ENCODE measurements at places on chromosomes 4 and X. TPM values are rescaled to one million over a fixed set of nuclear protein-coding genes. Genes with fewer than 3 reads are reported as not detected.

The PPEF2 gene
- not detected for total RNA-seq

The GYG2 gene
- total RNA-seq = not detected

The RAB33A gene
- total RNA-seq = not detected

The CFAP47 gene
- not detected for total RNA-seq

DNA sequence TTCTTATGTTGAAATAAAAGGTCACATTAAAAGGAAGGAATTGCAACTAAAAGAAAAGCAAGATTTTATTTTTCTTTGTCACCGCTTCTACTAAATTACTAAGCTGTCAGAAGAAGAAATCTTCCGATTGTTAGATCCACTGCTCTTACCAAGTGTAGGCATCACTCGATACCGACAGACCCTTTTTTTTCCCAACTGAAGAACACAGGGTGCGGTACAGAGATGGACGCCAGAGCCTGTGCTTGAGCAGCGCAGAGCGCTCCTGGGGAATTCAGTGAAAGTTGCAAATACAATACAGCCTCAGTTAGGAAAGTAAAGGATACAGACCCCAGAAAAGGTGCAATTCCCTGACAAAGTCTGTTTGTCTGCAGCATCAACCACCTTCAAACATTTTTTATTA lies 94.9 kb upstream of the WDR17 start:
- no peaks in the 10 kb centered on the region for H3K4me1 ChIP-seq
- no peak overlapping the region for H3K27ac ChIP-seq
- no peaks in the 10 kb centered on the region for H3K27me3 ChIP-seq
- DNase-seq = no peak
- H3K36me3 ChIP-seq = no peaks in the 10 kb centered on the region

DNA sequence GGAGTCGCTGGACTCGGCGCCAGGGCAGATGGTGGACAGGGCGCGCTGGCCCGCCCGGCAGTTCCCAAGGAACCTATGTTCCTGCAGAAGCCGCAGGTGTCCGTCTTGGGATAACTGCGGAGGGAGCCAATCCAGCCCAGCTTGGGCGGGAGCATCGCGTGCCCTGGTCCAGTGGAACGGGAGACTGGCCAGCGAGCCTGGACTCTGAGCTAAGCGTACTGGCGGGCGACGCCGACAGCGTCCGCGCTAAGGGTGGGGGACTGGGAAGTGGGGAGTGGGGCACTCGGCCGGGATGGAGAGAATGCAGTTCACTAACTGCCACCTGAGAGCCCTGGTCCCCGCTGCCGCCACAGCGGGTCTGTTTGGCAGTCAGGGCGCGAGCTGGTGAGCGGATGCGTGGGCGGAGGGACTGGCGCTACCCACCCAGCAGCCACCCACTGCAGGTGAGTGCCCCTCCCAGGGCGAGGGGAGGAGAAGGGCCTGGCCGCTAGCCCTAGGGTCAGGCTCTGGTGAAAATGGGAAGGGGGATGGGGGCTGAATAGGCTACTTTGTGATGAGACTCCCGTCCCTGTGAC lies 1.3 kb upstream of the MAMLD1 start:
- 0 out of 2 replicates have a peak, but pooled peaks cover 2% of the 10 kb centered on the region for H3K4me1 ChIP-seq
- no peaks in the 10 kb centered on the region for H3K27me3 ChIP-seq
- H3K27ac ChIP-seq = no peak overlapping the region
- H3K36me3 ChIP-seq = no peaks in the 10 kb centered on the region
- no peak for DNase-seq
- H3K4me3 ChIP-seq = 0 out of 2 replicates have a peak overlapping the region, but pooled peaks have one; percentile 64

GRCh38 chr4:25351777-25352416 lies 25.2 kb upstream of the ANAPC4 start:
- H3K27me3 ChIP-seq = no peaks in the 10 kb centered on the region
- H3K36me3 ChIP-seq = no peaks in the 10 kb centered on the region
- DNase-seq = no peak
- H3K4me1 ChIP-seq = peaks cover 6% of the 10 kb centered on the region
- no peak overlapping the region for H3K4me3 ChIP-seq

DNA sequence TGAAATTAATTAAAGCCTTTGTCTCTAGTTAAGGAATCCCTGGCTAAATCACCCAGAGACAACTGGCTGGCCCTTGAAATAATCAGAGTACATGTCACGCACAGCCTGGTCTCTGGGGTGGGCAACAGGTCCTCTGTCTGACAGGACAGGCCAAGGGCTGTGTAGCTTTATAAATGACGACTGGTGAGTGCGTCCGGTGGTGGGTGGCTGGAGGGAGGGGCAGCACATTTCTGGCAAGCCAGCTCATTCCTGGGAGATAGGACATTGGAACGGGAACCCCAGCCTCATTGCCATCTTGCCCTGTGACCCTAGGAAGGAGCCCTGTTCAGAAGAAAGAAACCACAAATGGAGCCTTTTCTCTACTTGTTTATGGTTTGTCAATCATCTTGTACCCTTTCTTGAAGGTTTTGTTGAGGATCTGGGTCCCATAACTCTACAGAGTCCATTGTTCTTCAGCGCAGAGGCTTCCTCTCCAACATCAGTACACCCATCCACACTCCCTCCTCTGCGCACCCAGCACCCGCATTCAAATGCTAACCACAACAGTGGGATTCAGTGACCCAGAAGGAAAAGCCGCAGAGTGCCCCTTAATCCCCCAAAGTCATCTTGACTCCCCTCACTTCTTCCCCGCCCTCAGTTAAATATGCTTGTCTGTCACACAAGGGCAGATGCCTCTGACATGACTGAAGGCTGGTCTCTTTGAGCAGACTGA lies 368.1 kb downstream of the UNC5C start:
- H3K4me1 ChIP-seq = no peaks in the 10 kb centered on the region
- no peak overlapping the region for H3K4me3 ChIP-seq
- H3K27ac ChIP-seq = no peak overlapping the region
- DNase-seq = no peak
- H3K36me3 ChIP-seq = no peaks in the 10 kb centered on the region

GRCh38 chr4:102335616-102336015 lies 9.7 kb downstream of the SLC39A8 start:
- no peaks in the 10 kb centered on the region for H3K36me3 ChIP-seq
- no peaks in the 10 kb centered on the region for H3K27me3 ChIP-seq
- no peaks in the 10 kb centered on the region for H3K4me1 ChIP-seq
- H3K4me3 ChIP-seq = no peak overlapping the region

DNA sequence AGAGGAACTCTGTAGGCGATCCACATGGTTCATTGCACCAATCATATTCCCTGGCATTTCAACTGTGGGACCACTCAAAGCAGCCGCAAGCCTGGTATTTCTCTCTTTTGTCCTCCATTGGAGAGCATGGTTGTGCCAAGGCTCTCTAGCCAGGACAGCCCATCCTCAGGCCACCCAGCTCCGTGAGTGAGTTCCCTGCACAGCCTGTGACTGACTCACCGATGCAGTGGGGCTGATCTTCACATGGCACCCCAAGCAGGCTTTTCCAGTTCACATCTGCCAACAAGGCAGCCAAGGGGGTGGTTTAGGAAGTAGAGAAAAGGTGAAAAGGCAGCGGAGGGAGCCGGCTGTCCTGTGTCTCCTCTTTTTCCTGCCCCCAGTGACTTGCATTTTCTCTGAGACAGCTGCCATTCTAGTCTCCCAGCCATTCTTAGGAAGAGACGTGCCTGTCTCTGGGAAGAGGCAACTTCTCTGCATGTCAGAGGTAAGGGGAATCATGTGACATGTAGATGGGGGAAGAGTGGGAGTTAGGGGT lies 69.2 kb downstream of the MID1IP1 start:
- no peaks in the 10 kb centered on the region for H3K27me3 ChIP-seq
- no peaks in the 10 kb centered on the region for H3K4me1 ChIP-seq
- no peak overlapping the region for H3K27ac ChIP-seq
- DNase-seq = no peak

DNA sequence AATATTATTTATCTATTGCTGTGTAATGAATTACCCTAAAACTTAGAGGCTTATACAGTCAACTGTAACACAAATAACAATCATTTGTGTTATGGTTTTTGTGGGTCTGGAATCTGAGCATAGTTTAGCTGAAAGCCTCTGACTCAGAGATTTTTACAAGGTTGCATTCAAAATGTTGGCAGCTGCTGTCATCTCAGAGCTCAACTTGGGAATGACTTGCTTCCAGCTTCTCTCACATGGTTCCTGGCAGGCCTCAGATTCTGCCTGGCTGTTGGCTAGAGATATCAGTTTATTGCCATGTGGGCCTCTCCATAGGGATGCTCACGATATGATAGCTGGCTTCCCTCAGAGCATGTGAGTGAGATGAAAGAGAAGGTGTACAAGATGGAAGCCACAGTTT lies 70.2 kb upstream of the BRWD3 start:
- no peak overlapping the region for H3K4me3 ChIP-seq
- no peak for DNase-seq
- no peaks in the 10 kb centered on the region for H3K4me1 ChIP-seq
- no peak overlapping the region for H3K27ac ChIP-seq

- H3K4me3 ChIP-seq = no peak overlapping the region
- peak; percentile 7 for DNase-seq
- H3K36me3 ChIP-seq = no peaks in the 10 kb centered on the region
- H3K27ac ChIP-seq = no peak overlapping the region
Measured at GRCh38 chrX:3548765-3549391, 164.6 kb downstream of the PRKX start.

DNA sequence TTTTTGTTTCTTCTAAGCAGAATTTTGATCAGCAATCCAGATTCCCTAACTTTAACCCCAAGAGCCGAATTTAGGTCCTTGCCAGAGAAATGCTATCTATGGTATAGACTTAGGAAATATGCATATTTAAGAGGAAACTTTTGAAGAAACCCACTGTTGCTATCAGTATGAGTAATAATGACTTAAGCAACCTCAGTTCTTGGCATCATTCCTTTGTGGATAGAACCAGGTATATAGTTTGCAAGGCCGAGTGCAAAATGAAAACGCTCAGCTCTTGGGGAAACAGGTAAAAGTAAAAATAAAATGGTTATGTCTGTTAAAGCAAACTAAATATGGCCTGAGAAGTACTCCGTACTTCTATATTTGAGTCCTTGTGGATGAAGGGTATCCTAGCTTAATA lies 78.1 kb downstream of the ARSF start:
- H3K27ac ChIP-seq = no peak overlapping the region
- H3K4me3 ChIP-seq = no peak overlapping the region
- DNase-seq = no peak
- H3K36me3 ChIP-seq = no peaks in the 10 kb centered on the region
- H3K4me1 ChIP-seq = no peaks in the 10 kb centered on the region
- H3K27me3 ChIP-seq = no peaks in the 10 kb centered on the region

- H3K36me3 ChIP-seq = no peaks in the 10 kb centered on the region
- no peak for DNase-seq
- H3K27me3 ChIP-seq = no peaks in the 10 kb centered on the region
Measured at GRCh38 chr4:177759729-177760128, 317.5 kb upstream of the AGA start.

DNA sequence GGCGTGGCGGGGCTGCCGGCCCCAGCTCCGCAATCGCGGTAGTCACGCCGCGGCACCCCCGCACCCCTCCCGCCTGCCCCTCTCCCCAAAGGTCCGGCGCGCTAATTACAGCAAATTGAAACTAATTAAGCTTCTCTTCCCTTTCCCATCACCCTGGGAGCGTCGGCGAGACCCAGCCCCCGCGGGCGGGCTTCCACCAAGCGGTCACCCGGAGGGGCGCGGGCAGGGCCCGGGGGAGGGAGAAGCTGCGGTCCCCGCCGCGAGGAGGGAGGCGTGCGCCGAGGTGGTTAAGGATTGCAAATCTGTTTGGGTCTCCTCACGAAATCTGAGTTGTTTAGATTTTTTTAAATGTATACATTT lies 13.1 kb downstream of the ARX start:
- H3K27me3 ChIP-seq = no peaks in the 10 kb centered on the region
- H3K4me3 ChIP-seq = no peak overlapping the region
- no peaks in the 10 kb centered on the region for H3K4me1 ChIP-seq
- H3K27ac ChIP-seq = no peak overlapping the region
- H3K36me3 ChIP-seq = no peaks in the 10 kb centered on the region

DNA sequence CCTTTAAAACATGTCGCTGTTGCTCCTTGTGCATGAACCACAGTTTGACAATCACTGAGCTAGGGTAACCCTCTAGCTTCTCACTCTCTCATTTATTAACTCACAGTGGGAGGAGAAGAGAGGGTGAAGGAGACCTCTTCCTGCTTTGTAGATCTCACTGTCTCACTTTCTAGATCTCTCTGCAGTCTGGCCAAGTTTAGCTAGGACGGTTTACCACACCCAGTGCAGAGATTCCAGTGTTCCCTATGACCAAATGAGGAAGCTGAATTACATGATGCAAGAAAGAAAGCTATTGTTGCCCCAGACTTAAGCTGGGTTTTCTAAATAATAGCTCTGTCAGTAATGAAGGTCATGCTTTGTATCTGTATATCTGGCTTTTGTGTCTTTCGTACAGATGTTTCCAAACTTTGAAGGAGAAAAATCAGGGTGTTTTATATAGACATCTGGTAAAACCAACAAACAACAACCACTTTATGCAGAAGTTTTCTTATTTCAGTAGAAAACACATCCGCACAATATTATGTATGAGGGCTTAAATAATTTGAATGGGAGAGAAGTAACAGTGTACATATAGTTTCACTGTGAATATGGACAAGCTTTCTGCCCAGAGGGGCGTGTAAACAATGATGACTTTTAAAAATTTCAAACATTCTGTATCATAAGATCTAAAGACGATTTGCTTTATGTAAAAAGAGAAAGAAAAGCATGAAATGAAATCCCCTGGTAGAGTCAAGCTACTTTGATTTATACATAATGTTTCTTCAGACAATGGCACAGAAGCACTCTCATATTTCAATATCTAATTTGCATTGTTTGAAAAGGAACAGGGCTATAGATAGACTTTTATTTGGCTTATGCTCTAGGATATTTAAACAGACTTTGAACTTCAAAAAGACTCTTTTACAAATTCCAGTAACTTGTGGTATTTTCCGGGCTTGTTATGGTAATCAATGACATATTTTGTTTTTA lies 582.3 kb downstream of the FSTL5 start:
- H3K4me3 ChIP-seq = no peak overlapping the region
- no peaks in the 10 kb centered on the region for H3K27me3 ChIP-seq
- H3K36me3 ChIP-seq = no peaks in the 10 kb centered on the region

DNA sequence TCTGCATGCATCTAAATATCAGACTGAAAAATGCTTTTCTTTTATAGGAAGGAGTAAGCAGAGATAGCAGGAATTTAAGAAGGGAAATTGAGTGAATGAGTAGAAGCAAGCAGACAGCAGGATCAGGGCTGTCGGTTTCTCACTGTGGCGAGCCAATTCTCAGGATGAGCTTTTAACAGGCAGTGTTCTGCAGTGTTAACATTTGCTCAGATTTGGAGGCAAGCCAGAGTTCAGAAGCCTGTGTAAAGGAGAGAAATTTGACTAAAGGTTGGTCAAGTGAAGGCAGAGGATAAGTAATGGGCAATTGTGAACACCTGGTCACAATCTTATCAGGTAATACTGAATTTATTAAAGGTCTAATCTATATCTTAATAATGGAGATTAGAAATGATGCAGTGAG lies 133.3 kb upstream of the MAGEB16 start:
- H3K36me3 ChIP-seq = no peaks in the 10 kb centered on the region
- H3K27ac ChIP-seq = no peak overlapping the region
- no peak for DNase-seq
- no peaks in the 10 kb centered on the region for H3K4me1 ChIP-seq
- H3K4me3 ChIP-seq = no peak overlapping the region

- H3K36me3 ChIP-seq = no peaks in the 10 kb centered on the region
- H3K27me3 ChIP-seq = no peaks in the 10 kb centered on the region
- no peak overlapping the region for H3K27ac ChIP-seq
- H3K4me1 ChIP-seq = no peaks in the 10 kb centered on the region
Measured at GRCh38 chrX:7586126-7586525, 256.8 kb upstream of the VCX start.

All from HCT116 (cell line).